Cardiac septum (tissue), 1 donor: ENCODE measurements at places on chromosomes 5 and 9. TPM values are rescaled to one million over a fixed set of nuclear protein-coding genes. Genes with fewer than 3 reads are reported as not detected.

- DNase-seq = no peak
These were observed 42.1 kb downstream of the EFCAB9 start for GRCh38 chr5:172235827-172236736.

GRCh38 chr9:132506977-132507669 lies 75.3 kb upstream of the BARHL1 start:
- DNase-seq = no peak

DNA sequence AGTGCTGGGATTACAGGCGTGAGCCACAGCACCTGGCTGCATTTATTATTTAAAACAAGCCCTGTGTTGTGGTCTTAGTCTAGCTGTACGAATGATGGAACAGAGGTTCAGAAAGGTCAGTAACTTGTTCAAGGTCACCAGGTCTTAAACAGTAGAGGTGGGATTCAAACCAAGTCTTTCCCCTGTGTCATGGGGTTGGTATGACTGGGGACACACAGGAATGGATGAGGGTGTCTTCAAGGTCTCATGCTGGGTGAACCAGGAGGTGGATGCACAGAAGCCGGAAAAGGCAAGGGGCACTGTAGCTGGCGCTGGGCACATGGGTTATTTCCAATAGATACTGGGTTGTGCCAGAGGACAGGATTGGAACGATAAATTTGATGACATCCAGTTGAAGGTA lies 32.2 kb upstream of the TJP2 start:
- DNase-seq = no peak

DNA sequence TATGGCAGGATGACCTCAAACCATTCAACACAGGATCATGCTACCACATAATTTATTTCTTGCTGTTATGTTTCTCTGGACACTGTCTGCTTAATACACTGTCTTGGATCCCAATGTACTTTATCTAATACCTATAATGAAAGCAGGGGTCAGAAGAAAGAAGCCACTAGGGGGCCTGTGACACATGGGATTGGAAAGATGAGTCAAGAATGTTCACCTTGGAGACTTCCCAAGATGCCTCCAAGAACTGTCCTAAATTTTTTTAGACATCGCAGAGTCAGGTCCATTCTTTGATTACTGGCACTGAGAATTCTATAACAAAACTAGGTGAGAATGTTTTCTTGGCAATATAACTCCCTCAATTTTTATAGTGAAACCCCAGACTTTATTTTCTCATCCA lies 305.8 kb upstream of the SMARCA2 start:
- DNase-seq = no peak

DNA sequence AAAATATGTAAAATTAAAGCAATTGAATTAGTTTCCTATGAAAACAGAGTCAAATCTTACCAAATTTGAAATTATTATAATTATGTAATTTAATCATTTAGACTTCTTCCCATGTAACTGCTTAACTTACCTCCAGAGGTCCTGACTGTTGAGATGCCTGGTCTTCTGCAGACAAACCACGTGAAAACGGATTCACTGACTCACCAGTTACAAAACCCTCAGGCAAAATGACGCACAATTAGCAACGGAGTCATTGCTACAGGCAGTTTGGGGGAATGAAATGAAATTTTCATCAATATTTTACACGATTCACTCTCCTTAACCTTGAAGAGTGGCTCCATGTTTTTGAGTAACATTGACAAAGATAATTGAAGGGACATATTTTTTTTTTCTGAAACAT lies 460.8 kb downstream of the MTRR start:
- DNase-seq = no peak

DNA sequence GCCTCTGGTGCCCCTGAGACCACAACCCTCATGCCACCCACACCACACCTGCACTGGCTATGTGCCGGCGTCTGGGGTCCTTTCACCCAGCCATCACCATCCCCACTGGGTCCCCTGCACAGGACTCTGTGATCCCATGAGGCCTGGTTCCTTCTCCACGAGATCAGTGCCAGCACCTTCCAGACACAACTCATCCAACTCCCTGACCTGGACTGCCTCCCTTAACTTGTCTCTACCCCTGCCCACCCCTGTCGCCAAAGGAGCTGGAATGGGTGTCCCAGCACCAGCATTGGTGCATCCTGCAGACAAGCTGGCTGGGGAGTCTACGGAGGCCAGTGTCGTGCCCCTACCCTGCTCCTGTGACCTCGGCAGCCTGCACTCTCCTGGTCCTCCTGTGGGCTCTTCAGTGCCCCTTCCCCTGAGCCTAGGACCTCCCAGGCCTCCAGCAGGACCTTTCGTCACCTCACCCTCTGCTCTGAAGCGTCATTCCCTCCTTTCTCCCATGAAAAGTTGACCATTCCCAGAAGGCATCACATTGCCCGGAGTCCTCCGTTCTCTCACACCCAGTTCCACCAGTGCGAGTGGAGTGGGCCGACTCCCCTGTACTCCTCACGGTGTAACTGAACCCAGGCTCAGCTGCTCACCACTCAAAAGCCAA lies 87.7 kb downstream of the NSUN2 start:
- DNase-seq = no peak

GRCh38 chr9:96139592-96140295 lies 162.2 kb downstream of the HSD17B3 start:
- DNase-seq = no peak

Gene CD14
- 29.6 TPM for total RNA-seq

Gene TMC1
- total RNA-seq = 0.27 TPM

Gene ECSCR
- 20.1 TPM for total RNA-seq

Gene MLANA
- not detected for total RNA-seq

Gene GPR150
- total RNA-seq = not detected
